ENCODE measurements at places on chromosomes 4 and X.

- DNase-seq, result no peak
These were observed 75.9 kb downstream of the LIMCH1 start for GRCh38 chr4:41613821-41614220.

DNA sequence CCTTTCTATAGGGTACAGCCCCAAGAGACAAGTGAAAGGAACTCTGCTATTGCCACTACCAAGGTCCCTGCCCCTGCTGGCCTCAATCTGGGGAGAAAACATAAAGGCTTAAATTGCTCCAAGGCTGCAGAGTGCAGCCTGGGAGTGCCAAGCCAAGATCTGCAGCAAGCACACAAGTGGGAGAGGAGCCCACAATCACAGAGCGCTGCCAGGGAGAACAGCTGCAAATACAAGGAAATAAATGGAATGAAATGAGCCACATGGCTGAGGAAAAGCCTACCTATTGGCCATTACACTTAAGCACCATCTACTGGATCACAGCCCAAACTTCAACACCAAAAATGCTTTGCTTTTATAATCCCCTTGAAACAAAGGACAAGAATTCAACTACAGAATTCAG is 582.4 kb downstream of the FAM133A start:
- DNase-seq, result no peak

DNA sequence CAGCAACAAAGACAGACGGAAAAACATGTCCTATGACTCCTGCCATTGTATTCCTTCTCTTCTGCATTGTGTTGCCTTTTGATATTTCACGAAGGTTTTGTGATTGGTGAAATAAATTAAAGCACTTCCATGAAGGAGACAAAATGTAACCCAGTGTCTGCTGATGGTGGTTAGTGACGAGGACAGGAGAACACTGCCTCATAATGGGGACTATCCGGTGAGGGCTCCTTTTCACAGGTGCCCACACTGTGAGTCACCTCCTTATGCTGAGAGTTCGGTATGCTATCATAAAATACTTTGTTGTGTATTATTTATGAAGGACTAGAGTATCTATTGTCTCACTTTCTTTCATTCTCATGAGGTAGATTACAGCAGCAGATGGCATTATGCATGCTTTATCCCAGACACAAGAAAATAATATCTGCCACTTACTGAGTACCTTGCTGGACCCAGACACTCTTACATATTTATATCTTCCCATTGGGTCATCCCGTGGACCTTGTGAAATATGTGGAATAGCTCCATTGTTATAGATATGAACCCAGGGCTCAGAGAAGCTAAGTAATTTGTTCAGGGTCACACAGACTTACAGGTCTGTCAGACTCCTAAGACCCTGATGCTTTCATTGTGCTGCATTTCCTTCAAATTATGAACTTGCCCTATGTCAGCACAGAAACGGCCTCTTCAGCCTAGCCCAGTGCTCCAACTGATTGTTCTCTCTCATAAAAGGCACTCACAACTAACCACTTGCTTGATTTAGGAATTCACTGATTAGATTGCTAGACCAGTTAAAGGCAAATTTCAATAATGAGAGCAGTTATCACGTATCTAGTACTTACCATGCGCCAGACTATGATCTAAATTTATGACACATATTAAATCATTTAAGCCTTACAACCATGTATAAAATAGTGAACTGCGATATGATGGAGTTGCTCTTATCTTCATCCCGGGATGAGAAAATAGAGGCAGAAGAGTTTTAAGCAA is 31.2 kb downstream of the PLS3 start:
- no peak for DNase-seq

DNA sequence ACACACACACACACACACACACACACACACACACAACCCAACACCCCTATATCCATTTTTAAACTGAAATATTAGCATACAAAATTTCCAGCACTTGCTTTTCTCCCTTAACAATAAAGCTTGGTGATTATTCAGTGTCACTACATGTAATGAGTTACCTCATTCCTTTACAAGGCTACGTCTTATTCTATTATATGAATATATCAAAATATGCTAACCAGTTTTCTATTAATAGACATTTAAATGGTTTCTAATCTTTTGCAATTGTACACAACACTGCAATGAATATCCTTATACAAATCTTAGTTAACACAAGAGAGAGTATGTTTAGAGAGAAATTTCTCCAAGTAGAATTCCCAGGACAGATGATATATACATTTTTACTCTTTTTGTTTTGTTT is 14.2 kb downstream of the ZNF81 start:
- no peak for DNase-seq

- DNase-seq, result no peak
These were observed 968 bp downstream of the GPRIN3 start for GRCh38 chr4:89306486-89307177.

DNA sequence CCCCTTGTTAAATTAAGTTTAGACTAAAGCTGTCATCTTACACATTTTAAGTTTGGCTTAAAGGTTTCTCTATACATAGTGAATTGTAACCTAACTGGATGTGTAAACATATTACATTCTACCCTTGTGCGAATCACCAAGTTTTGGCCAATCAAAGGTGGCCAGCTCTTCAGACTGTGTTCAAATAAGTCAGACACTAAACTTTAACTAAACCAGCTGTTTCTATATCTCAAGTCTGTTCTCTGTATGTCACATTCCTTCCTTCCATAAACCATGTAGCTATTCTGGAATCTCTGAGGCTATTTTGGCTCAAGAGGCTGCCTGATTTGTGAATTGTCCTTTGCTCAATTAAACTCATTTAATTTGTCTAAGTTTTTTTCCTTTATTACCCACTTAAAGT is 6.7 kb downstream of the SULT1B1 start:
- DNase-seq, result no peak

DNA sequence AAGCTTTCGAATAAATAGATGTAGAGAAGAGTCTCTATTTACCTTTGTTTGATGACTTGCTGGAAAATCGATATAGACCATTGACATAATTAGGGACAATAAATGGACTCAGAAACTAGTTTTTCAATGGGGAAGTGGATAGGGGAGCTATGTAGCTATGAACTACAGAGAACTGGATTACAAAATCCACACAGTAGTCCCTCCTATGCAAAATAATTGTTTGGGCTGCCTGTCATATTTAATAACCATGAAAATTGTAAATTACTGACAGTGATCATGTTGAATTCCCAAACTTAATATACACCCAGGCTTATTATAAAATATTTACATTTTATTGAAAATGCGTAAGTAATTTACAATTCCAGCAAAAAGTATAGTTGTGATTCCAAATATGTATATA is 333.1 kb upstream of the FAM241A start:
- DNase-seq, result no peak

GRCh38 chr4:8381814-8382581 is 58.5 kb downstream of the ACOX3 start:
- DNase-seq, result no peak

DNA sequence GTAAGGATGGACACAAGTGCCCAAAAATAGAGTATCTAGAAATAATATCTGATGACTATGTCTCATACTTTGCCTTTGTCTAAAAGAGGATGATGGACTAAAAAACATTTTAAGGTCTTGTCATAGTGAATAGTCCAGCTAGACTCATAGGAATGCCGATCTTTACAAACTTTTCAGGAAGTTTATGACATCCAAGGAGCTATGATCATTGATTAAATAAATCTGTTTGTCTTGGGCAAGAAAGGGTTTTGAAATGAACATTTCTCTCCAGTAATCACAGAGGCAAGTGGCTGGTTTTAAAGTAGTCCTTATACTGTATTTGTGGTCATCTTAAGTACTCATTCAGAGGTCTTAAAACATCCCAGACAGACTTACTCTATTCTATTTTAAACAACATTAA is 109.8 kb downstream of the MAPK10 start:
- no peak for DNase-seq

- DNase-seq, result no peak
These were observed 96.3 kb downstream of the ZNF827 start for GRCh38 chr4:145842224-145842887.

- no peak for DNase-seq
These were observed 13.3 kb downstream of the TLR3 start for GRCh38 chr4:186082221-186082620.

GRCh38 chr4:178789279-178789678 is 1347.0 kb upstream of the AGA start:
- no peak for DNase-seq

DNA sequence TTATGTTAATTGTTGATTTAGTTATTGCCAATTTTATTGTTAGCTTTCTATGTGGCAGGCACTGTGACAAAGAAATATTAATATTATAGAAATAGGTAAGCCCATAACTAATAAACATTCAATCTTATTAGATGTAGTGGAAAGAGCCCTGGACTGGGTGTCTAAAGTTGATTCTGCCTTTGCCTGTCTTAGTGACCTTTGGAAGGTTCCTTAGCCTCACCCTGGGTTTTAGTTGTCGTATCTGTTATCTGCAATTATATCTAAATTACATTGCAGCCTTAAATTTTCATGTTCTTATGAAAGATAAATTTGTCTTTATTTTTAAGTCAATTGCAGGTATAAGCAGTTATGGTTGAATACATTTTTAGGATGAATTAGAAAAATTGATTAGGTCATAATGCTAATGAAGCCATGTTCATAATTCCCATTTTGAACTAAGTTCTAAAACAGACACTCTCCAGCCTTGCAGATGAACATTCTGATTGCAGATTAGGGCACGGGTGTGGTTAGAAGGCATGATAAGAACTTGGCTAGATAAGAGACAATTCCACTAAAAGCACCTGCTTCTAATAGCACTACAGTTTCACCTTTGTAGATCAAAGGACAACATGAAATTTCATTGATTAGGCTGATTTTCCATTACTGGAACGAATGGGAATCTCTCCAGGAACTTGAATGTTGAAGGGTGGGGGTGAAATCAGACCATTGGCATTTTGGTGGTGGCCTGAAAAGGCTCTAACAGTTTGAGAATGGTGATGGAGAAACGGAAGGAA is 17.3 kb upstream of the ENPEP start:
- no peak for DNase-seq

- DNase-seq, result no peak
These were observed 76.5 kb downstream of the MSX1 start for GRCh38 chr4:4935974-4936373.

- DNase-seq, result no peak
These were observed 58.7 kb upstream of the MAML3 start for GRCh38 chr4:140212646-140213045.

GRCh38 chr4:101192244-101192643 is 155.1 kb downstream of the PPP3CA start:
- no peak for DNase-seq

Measured in stimulated activated CD8-positive, alpha-beta memory T cell treated with anti-CD3 and anti-CD28 coated beads, Interleukin-2, amount 100 ng/mL, for 1 hour (primary cell).